ENCODE measurements at places on chromosomes 13 and 19. TPM values are rescaled to one million over a fixed set of nuclear protein-coding genes. Genes with fewer than 3 reads are reported as not detected.

SAMD1 gene
- total RNA-seq, result 108 TPM

RNF225 gene
- total RNA-seq, result 2.1 TPM

CKM gene
- total RNA-seq, result 0.13 TPM

SPIB gene
- total RNA-seq, result 33.3 TPM

CERS1 gene
- 20.3 TPM for total RNA-seq

HOMER3 gene
- 19.6 TPM for total RNA-seq

PSG3 gene
- not detected for total RNA-seq

FUT6 gene
- total RNA-seq, result not detected

ZNF180 gene
- total RNA-seq, result 13.2 TPM

KDELR1 gene
- 198 TPM for total RNA-seq

FAM216B gene
- total RNA-seq, result not detected

AKT2 gene
- total RNA-seq, result 150 TPM

ZNF85 gene
- total RNA-seq, result 26.8 TPM
